ENCODE measurements at places on chromosomes 3 and 15. TPM values are rescaled to one million over a fixed set of nuclear protein-coding genes. Genes with fewer than 3 reads are reported as not detected.

DNA sequence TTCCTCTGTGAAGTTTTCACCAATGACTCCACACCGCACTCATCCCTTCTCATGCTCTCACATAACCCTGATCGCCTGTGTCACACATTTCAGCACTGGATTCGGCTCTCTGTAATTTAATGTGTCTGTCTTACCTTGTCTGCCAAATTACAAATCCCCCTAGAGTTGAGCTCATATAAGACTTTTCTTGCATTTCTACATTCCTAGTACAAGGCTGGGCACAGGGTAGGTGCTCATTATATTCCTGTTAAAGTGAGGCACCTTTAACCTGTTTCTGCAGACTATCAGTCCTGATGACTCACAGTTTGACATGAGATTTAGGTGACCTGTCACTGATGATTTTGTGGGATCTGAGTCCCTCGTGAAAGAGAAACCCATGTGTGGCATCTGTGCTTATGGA is 22.6 kb downstream of the TGM5 start:
- DNase-seq = no peak

GRCh38 chr3:157858821-157859220 is 247.4 kb downstream of the SHOX2 start:
- DNase-seq = no peak

Gene CPEB1
- 1.5 TPM for total RNA-seq

Gene IGSF11
- 1.2 TPM for total RNA-seq

Gene NGRN
- total RNA-seq = 79.2 TPM

Data from H9 (cell line).